Renal pelvis (tissue), 12 donors: ENCODE measurements at places on chromosomes 5 and 9.

DNA sequence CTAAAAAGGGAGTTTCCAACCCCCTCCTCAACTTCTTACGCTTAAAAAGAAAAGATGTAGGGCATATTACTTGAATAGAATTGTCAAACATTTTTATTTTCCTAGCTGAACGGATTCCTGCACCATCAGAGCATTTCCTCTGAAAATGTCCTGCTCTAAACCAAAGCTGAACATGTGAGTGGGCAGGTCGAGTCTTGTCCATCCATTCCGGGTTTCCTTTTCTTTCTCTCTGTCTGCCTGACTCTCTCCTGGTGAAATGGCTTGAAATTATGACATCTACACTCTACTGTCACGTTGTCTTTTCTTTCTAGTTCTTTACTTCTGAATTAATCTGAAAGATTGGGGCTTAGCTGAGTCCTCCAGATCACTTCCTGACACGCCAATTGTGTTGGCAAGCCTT, 39.2 kb upstream of the PTPN3 start:
- DNase-seq, result no peak

DNA sequence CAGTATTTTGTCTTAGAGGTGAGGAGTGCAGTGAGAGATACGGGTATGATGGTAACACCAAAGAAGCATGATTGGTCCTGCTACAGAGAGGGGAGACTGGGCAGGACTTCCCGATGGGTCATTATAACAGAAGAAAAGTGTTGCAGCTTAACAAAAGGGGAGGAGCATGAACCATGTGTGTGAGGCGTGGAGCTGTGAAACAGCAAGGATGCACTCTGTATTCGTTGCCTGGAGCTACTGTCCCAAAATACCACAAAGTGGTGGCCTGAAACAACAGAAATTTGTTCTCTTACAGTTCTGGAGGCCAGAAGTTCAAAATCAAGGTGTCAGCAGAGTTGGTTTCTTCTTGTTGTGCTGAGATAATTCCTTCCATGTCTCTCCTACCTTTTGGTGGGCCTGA, 59.4 kb upstream of the GRHPR start:
- DNase-seq, result no peak

- DNase-seq, result no peak
Measured at GRCh38 chr5:135571902-135572301, 6.9 kb downstream of the CXCL14 start.

DNA sequence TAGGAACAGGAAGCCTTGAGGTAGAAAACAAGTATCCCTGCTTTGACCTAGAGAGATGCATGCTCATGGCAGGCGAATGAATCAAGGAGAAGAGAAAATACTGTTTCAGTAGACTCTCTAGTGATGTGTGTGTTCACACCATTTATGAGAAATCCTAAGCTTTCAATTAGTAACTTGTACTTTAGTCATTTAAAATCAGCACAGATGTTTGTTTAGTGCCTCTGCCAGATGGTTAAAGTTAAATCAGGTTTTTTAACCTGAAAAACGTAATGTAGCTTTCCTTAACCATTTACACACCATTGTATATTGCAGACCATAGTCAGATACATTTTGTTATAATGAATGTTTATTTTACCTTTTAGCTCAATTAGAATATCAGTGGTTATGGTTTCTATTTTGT, 5.0 kb downstream of the TJP2 start:
- no peak for DNase-seq

DNA sequence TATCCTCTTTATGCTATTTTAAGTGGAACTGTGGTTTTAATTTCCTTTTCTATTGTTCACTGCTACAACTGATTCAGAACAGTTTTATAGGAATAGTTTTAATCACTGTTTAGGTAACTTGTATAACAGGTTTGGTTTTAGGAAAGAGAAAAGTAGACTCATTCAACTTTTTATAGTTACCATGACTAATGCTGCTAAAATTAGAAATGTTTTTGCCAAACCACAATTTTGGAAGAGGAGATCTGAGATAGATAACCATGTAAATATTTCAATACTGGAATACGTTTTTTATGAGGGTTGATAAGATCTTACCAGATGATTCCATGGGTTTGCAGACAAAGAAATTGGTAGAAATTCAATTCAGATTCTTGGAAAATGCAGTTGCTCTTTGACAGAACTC, 404.6 kb upstream of the ARRDC3 start:
- no peak for DNase-seq

DNA sequence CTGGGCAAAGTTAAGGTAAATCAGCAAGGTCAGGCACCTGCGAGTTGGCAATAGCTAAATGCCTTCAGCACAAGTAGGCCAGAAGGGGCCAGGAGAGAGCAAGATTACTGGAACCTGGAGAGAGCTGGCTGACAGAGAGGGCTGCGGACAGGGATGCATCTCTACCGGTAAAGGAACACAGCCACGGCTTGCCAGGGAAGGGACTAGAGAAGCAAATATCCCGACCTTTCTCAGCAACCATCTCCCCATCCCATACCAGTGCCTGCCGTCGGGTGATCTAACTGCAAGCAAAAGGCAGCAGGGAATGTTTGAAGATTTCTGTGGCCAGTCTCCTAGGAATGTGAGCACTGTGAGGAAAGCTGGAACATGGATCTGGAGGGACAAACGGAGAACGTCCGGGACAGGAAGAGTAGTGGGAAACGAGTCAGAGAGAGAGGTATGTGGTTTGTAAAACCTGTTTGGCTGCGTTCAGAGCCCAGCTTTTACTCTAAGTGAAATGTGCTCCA, 15.9 kb upstream of the ABLIM3 start:
- no peak for DNase-seq

GRCh38 chr5:35990941-35991611, at the start of gene UGT3A1:
Gene UGT3A1 (minus strand): TSS chr5:35991390. CDS start chr5:35991240, 150 bp downstream.
- DNase-seq, result peak; percentile 83

DNA sequence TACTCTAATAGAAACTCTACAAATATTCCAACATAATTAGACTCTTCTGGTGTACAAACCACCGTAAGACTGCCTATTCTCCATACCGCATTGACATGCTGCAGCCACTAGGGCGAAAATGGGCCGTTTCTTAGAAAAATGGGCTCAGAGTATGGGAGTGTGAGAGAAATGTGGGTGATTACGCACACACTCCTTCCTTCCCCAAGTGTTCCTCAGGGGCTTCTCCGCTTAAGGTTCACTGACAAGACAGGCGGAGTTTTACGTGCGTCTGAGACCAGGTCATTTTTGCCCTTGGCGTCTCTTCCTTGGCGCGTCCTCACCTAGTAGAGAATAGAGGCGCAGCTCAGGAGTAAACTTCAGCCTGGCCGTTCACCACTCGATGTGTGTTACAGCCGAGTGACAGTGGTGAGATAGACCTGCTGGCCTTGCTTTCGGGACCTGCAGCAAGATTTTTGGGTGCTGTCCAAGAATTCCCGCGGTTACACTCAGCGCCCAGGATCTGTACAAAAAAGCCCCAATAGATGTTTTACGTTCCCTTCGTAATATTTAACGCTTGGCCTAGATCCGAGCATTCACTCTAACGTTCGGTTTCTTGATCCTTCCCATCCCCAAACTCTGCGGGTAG, 1.8 kb upstream of the NTRK2 start:
- DNase-seq, result peak; percentile 53

DNA sequence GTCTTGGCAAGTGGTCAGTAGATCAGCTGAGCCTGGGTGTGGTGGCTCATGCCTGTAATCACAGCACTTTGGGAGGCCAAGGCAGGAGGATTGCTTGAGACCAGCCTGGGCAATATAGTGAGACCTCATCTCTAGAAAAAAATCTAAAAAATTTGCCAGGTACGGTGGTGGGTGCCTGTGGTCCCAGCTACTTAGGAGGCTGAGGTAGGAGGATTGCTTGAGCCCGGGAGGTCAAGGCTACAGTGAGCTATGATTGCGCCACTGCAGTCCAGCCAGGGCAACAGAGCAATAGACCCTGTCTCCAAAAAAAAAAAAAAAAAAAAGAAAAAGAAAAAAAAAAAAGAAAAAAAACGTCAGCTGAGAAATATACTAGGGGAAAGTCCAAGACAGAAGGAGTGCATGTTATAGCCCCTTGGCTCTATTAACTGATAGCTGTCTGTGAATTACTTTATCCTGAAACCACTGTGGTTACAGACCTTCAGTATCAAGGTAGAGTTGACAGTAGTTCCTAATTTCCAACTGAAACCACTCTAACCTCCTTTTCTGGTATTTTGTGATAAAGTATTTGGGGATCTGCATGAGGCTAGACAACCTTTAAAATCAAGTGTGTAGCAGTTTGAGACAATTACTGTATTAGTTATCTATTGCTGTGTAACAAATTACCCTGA, 2.3 kb upstream of the INIP start:
- DNase-seq, result no peak

GRCh38 chr5:143716881-143717280, 95.1 kb upstream of the HMHB1 start:
- no peak for DNase-seq

- no peak for DNase-seq
Measured at GRCh38 chr5:165130656-165131055, 1625.2 kb downstream of the MAT2B start.

DNA sequence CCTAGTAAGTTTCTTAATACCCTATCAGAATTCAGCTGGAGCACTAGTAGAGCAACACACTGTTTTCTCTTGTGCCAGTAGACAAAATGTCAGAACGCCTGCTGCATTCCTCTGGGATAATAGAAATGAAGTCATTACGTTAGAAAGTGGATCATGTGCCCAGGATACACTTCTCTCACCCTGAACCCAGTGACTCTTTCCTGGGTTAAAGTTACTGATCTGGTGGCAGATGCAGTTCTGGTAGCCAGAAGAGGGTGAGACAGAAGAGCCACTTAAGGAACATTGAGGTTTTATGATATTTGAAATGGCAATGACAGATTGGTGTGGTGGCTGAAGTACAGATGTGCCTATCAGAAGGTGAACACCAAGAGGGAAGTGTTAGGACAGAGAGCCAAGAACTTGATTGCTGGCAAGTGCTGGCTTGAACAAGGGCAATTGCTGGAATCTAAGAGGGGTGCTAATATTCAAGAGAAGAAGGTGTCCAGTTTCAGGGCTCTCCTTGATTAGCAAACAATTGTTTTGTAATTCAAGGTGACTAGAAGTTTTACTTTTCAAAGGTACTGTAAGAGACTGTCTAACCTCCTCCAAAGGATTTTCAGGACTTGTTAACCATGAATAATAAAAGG, 93.7 kb upstream of the ERBIN start:
- DNase-seq, result no peak

- DNase-seq, result no peak
Measured at GRCh38 chr9:119366909-119367682, 2.1 kb downstream of the BRINP1 start.

- DNase-seq, result no peak
Measured at GRCh38 chr9:3862561-3862960, 336.8 kb upstream of the RFX3 start.

- DNase-seq, result no peak
Measured at GRCh38 chr5:132776938-132777208, 166 bp downstream of the SEPTIN8 start.

- peak; percentile 45 for DNase-seq
Measured at GRCh38 chr9:127451858-127452656, 747 bp downstream of the LRSAM1 start.

DNA sequence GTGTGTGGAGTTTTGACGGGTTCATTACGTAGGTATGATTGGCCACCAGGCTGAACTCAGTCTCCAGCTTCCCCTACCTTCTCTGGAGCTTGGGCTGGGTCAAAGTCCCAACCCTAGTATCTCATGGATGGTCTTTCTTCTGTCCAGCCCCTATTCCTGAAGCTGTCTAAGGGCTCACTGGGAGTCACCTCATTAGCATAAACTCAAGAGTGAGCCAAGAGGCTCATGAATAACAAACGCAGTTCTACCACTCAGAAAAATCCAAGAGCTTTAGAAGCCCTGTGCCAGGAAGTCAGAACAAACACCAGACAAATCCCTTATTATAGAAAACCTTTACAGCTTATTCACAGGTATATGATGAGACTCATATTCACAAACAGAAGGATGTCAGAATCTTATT, 180.3 kb upstream of the NFIL3 start:
- no peak for DNase-seq

- DNase-seq, result no peak
Measured at GRCh38 chr5:39235648-39236047, 16.3 kb upstream of the FYB1 start.

DNA sequence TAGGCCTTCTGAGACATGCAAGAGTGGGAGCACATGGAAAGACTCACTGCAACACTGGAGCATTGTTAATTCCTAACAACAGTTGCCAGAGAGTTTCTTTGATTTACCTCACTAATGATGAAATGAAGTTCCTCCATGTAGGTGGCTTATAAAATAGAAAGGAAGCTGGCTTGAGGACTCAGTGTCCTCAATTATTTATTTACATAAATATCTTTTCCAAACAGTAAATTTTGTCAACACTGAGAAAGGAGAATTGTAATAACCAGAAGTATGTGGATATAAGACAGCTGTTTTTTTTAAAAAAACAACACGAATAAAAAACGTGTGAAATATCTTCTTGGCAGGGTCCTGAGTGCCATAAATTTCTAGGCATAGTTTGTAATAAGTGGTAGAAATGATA, 9.1 kb upstream of the SLC27A6 start:
- no peak for DNase-seq

GRCh38 chr9:135610290-135611141, 28.8 kb downstream of the GLT6D1 start:
- DNase-seq, result no peak

- no peak for DNase-seq
Measured at GRCh38 chr5:55096861-55097260, 5.6 kb upstream of the GZMA start.

DNA sequence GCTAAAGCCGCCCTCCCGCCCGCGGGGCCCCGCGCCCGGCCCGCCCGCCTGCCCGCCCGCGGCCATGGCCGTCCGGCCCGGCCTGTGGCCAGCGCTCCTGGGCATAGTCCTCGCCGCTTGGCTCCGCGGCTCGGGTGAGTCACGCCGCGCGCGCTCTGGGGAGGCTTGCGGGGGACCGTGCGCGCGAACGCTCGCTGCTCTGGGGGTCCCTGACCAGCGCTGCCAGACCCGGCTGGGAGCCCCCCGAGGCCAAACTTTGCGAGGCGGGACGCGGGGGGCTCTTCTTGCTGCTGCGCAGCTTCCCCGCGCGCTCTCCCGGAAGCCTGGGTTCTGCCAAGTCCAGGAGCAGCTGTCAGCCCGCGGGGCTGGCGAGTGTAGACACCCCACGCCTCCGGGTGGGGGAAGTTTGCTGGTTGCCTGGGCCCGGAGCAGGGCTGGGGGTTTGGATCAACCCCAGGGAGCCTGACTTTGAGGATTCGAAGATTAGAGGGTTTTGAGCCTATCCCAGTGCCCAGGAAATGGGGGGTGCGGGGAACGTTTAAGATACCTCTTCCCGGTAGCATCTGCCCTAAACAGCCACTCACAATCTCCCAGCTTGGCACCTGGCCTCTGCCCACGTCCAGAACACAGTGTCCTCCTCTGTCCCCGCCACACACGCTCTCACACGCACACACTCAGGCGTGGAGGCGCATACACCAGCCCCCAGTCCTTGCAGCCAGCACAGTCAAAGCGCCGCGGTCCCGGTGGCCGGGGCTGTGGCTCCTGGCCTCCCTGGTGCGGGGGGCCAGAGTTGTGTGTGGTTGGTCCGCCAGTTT, 535 bp downstream of the UNC5A start:
- no peak for DNase-seq

- DNase-seq, result no peak
Measured at GRCh38 chr9:18268381-18268780, 205.6 kb upstream of the ADAMTSL1 start.

GRCh38 chr5:116759860-116760640, 185.4 kb upstream of the SEMA6A start:
- DNase-seq, result no peak

GRCh38 chr9:107240260-107240659, 42.8 kb upstream of the RAD23B start:
- no peak for DNase-seq
